ENCODE measurements at places on chromosomes 5 and 9. TPM values are rescaled to one million over a fixed set of nuclear protein-coding genes. Genes with fewer than 3 reads are reported as not detected.

The DDX4 gene
- not detected for total RNA-seq

The CER1 gene
- total RNA-seq: not detected

The TOR4A gene
- total RNA-seq: 38.5 TPM

The SLCO4C1 gene
- 27.4 TPM for total RNA-seq

The C8G gene
- 1.2 TPM for total RNA-seq

The CDH10 gene
- total RNA-seq: 0.23 TPM

The CDH12 gene
- total RNA-seq: not detected

The TPPP gene
- 14.4 TPM for total RNA-seq

The IARS1 gene
- total RNA-seq: 84.1 TPM

The CERCAM gene
- 79.0 TPM for total RNA-seq

GRCh38 chr5:131959906-131960305, 14.4 kb upstream of the MEIKIN start:
- H3K4me1 ChIP-seq: no peaks in the 10 kb centered on the region
- H3K27me3 ChIP-seq: no peaks in the 10 kb centered on the region
- no peak overlapping the region for H3K27ac ChIP-seq
- no peaks in the 10 kb centered on the region for H3K36me3 ChIP-seq

GRCh38 chr9:98851730-98852459, 44.4 kb downstream of the GALNT12 start:
- no peak overlapping the region for H3K4me3 ChIP-seq
- H3K27me3 ChIP-seq: no peaks in the 10 kb centered on the region
- DNase-seq: no peak
- H3K36me3 ChIP-seq: no peaks in the 10 kb centered on the region
- peaks cover 8% of the 10 kb centered on the region for H3K4me1 ChIP-seq

GRCh38 chr9:96121136-96121535, 180.8 kb downstream of the HSD17B3 start:
- H3K27me3 ChIP-seq: no peaks in the 10 kb centered on the region
- no peak overlapping the region for H3K4me3 ChIP-seq
- no peak for DNase-seq
- H3K36me3 ChIP-seq: no peaks in the 10 kb centered on the region

DNA sequence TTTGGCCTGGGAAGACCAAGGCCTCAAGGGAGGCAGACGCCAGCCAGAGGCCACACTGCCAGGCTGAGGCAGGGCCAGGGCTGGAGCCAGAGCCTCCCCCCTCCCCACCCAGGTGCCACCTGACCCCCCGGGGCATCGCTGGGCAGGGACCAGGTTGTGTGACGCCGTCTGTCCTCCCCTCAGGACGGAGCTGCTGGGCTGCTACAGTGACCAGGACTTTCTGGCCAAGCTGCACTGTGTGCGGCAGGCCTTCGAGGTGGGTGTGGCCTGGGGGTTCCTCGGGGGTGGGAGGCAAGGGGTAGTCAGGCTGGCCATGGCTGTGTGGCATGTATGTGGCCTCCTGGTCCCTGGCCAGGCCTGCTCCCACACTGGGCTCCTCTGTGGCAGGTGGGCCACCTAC, 17.9 kb upstream of the DOLPP1 start:
- H3K4me1 ChIP-seq: no peaks in the 10 kb centered on the region
- H3K27ac ChIP-seq: no peak overlapping the region
- no peaks in the 10 kb centered on the region for H3K36me3 ChIP-seq
- no peak overlapping the region for H3K4me3 ChIP-seq

- H3K4me3 ChIP-seq: no peak overlapping the region
- no peaks in the 10 kb centered on the region for H3K4me1 ChIP-seq
- no peak overlapping the region for H3K27ac ChIP-seq
- DNase-seq: no peak
- H3K27me3 ChIP-seq: no peaks in the 10 kb centered on the region
Observed at GRCh38 chr5:53403758-53404157, 76.7 kb upstream of the FST start.

DNA sequence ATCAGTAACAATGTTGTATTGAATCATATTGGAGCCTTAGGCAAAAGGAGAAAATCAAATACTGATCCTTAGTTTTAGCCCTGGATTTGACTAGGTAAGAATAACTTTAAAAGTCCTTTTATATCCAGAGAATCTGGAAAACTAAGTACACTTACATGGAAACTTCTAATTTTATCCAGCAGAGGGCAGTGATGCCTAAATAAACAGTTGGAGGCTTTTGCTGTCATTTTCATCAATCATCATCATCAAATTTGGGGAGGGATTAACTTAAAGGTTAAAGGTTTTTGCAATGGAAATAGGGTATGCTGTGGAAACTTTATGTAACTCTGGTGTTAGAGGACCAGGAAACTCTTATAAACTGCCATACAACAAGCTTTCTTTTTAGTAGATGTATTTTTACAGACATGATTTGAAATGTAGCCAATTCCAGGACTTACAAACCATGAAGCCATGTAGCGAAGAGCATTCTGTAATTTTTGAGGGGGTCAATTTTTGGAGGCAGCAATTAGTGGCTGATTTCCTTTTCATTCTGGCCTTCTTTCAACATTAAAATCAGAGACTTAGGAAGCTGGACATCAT, 112.7 kb downstream of the OSTF1 start:
- no peaks in the 10 kb centered on the region for H3K27me3 ChIP-seq
- H3K36me3 ChIP-seq: no peaks in the 10 kb centered on the region
- no peak overlapping the region for H3K4me3 ChIP-seq
- DNase-seq: no peak
- no peaks in the 10 kb centered on the region for H3K4me1 ChIP-seq

DNA sequence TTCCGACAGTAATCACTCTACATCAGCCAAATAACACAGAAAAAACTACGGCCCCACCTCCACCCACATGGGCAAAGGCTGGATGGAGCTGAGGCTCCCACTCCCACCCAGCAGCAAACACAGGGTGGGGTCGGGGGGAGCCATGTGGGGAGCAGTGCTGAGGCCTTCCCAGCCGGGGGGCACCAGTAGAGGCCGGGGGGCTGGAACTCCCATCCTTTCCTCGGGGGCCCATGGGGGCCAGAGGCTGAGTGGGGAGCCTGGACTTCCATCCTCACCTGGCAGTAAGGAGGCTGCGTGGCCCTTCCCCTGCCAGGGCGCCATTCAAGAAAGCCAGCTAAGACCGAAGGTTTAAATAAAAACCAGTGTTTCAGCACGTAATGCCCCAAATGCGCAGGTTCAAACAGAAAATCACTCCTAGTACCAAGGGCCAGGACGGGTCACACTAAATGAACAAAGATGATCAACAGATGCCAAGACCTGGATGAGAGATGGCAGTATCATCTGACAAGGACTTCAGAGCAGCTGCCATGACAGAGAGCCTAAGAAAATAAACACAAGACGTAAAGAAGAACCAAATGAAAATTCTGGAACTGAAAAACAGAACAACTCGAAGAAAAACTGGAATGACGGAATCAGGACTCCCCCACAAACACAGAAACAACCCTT, 9.4 kb downstream of the CCDC127 start:
- no peak overlapping the region for H3K27ac ChIP-seq
- H3K36me3 ChIP-seq: peaks cover 30% of the 10 kb centered on the region

- no peaks in the 10 kb centered on the region for H3K27me3 ChIP-seq
- H3K4me1 ChIP-seq: no peaks in the 10 kb centered on the region
- no peaks in the 10 kb centered on the region for H3K36me3 ChIP-seq
- DNase-seq: no peak
Observed at GRCh38 chr9:69871118-69871834, 50.7 kb downstream of the CFAP95 start.

GRCh38 chr9:120870206-120870605, 6.8 kb downstream of the PHF19 start:
- H3K4me1 ChIP-seq: peaks cover 32% of the 10 kb centered on the region
- H3K27ac ChIP-seq: no peak overlapping the region
- H3K27me3 ChIP-seq: no peaks in the 10 kb centered on the region

- H3K4me1 ChIP-seq: no peaks in the 10 kb centered on the region
- peaks cover 21% of the 10 kb centered on the region for H3K27me3 ChIP-seq
- no peaks in the 10 kb centered on the region for H3K36me3 ChIP-seq
- H3K27ac ChIP-seq: no peak overlapping the region
- no peak overlapping the region for H3K4me3 ChIP-seq
Observed at GRCh38 chr5:174381241-174381640, 335.7 kb downstream of the NSG2 start.

DNA sequence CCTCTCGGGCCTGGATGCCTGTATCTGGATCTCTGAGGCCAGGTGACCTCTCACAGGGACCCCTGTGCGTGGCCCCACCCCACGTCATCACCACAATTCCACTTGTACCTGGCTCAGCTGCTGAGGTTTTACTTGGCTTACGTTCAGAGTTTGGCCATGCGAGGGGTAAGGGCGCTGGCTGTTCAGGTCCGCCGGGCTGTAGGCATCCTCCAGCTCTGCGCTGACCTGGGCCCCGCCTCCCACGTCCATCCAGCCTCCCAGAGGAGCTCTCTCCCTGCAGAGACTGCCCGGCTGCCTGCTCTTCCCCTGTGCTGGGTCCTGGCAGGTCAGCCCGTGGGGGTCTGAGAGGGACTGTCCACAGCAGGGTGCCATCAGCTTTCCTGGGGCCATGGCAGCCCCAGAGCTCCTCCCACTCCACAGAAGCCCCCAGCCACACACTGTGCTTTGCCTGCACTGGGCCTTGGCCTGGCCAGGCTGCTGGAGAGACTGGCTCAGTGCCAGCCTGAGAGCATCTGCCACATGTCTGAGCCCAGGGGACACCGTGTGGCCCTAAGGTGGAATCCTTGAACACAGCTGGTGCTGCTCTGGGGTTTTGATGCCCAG, 43.6 kb downstream of the SLC6A3 start:
- H3K36me3 ChIP-seq: no peaks in the 10 kb centered on the region
- H3K27me3 ChIP-seq: peaks cover 54% of the 10 kb centered on the region
- H3K4me1 ChIP-seq: no peaks in the 10 kb centered on the region
- no peak for DNase-seq
- no peak overlapping the region for H3K4me3 ChIP-seq
- no peak overlapping the region for H3K27ac ChIP-seq

- H3K27me3 ChIP-seq: no peaks in the 10 kb centered on the region
- H3K4me3 ChIP-seq: no peak overlapping the region
- H3K27ac ChIP-seq: no peak overlapping the region
- DNase-seq: no peak
- no peaks in the 10 kb centered on the region for H3K4me1 ChIP-seq
Observed at GRCh38 chr5:4058899-4059298, 463.3 kb downstream of the IRX1 start.

DNA sequence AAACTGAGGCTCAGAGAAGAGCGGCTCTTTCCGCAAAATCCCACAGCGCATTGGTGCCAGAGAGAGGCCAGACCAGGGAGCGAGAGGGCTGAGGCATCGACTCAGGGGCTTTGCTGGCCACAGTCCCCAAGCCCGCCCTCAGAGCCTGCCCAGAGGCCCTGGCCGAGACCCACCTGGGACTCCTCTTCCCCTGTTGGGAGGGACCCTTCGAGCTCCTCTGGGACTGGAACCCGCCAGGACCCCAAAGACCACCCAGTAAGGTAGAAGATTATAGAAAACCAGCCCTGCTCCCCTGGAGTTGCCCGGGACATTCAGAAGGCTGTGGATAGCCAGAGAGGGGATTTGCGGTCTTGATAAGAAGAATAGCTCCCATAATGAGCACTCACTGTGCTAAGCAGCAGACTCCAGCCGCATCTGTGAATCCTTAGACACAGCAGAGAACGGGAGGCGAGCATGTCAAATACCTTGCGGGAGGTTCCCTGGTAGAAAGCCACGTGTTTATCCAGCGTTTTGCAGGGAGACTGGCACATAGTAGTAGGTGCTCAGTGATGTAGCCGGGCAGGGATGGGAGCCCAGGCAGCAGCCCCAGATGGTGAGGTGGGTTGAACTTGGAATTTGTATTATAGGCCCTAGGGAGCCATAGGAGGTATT, 651 bp upstream of the AK1 start:
- H3K27ac ChIP-seq: peak overlapping the region; percentile 75
- no peak for DNase-seq
- peaks cover 55% of the 10 kb centered on the region for H3K4me1 ChIP-seq
- peaks cover 2% of the 10 kb centered on the region for H3K36me3 ChIP-seq
- peaks cover 13% of the 10 kb centered on the region for H3K27me3 ChIP-seq

- no peak for DNase-seq
- no peaks in the 10 kb centered on the region for H3K36me3 ChIP-seq
- no peak overlapping the region for H3K27ac ChIP-seq
- peaks cover 76% of the 10 kb centered on the region for H3K27me3 ChIP-seq
- peak overlapping the region; percentile 24 for H3K4me3 ChIP-seq
Observed at GRCh38 chr5:32711362-32711680, 200 bp downstream of the NPR3 start.

GRCh38 chr9:15271403-15271802, 35.6 kb downstream of the TTC39B start:
- no peak for DNase-seq
- H3K36me3 ChIP-seq: no peaks in the 10 kb centered on the region
- H3K27ac ChIP-seq: no peak overlapping the region
- H3K4me1 ChIP-seq: no peaks in the 10 kb centered on the region
- no peaks in the 10 kb centered on the region for H3K27me3 ChIP-seq

- DNase-seq: no peak
- H3K4me1 ChIP-seq: no peaks in the 10 kb centered on the region
- peak overlapping the region; percentile 40 for H3K27ac ChIP-seq
- H3K4me3 ChIP-seq: no peak overlapping the region
- peaks cover 19% of the 10 kb centered on the region for H3K36me3 ChIP-seq
Observed at GRCh38 chr9:76161541-76161940, 232.7 kb downstream of the RFK start.

GRCh38 chr9:102518324-102518723, 476.8 kb upstream of the CYLC2 start:
- no peaks in the 10 kb centered on the region for H3K36me3 ChIP-seq
- no peak overlapping the region for H3K27ac ChIP-seq
- H3K4me3 ChIP-seq: no peak overlapping the region
- H3K27me3 ChIP-seq: no peaks in the 10 kb centered on the region
- no peaks in the 10 kb centered on the region for H3K4me1 ChIP-seq

- H3K4me3 ChIP-seq: no peak overlapping the region
- no peaks in the 10 kb centered on the region for H3K27me3 ChIP-seq
- no peaks in the 10 kb centered on the region for H3K36me3 ChIP-seq
- H3K27ac ChIP-seq: peak overlapping the region; percentile 51
- no peak for DNase-seq
Observed at GRCh38 chr5:126449751-126450271, 26.6 kb downstream of the GRAMD2B start.

DNA sequence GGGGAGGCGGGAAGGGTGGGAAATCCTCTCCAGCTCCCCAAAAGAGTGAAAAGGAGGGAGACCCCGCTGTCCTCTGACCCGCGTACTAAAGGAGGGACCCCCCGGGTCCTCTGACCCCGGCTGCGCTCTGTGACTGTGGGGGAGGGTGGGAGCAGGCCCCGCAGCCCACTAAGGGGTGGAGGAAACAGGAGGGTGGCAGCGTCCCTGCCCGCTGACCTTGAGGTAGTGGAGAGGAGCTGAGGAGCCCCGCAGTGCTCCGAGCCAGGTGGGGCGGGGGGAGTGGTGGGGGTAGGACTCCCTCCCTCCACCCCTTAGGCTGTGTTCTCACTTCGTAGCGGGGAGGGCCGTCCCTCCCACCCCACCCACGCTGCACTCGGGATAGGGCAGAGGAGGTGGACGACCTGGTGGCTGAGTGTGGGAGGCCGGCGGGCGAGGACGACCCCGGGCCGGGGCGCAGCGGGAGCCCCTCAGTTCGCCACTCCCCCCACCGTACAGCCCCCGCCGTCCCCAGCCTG, 449 bp upstream of the ADCY2 start:
- H3K27ac ChIP-seq: no peak overlapping the region
- H3K36me3 ChIP-seq: no peaks in the 10 kb centered on the region
- no peak for DNase-seq

GRCh38 chr5:179023528-179024189, at the start of gene ZNF879:
Gene ZNF879 (plus strand): TSS chr5:179023804. CDS start chr5:179025005, 1,201 bp downstream.
- peak; percentile 95 for DNase-seq
- peaks cover 7% of the 10 kb centered on the region for H3K4me1 ChIP-seq
- H3K27me3 ChIP-seq: no peaks in the 10 kb centered on the region
- H3K36me3 ChIP-seq: no peaks in the 10 kb centered on the region

Measured in left lung (tissue), 14 donors.